Kasumi-1 (cell line): ENCODE measurements at places on chromosomes 11 and 22.

GRCh38 chr11:92098172-92098571, 126.4 kb upstream of the FAT3 start:
- no peak for DNase-seq

DNA sequence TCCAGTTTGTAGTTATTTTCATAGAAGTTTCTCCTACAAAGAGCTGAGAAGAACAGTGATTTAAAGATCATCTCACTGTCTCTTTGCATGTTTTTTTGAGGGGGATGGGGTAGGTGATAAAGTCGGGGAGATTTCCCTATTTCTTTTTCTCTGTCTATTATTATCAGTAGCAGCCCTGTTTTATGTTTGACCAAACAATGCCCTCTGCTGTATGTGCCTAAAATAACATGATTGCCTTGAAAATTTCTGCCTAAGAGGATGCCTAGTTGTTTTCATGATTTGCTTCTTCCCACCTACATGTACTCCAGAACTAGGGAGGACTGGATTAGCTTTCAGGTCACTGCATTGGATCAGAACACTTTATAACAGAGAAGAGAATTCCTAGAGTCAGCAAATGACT, 1330.2 kb downstream of the LRRC4C start:
- peak; percentile 62 for DNase-seq

DNA sequence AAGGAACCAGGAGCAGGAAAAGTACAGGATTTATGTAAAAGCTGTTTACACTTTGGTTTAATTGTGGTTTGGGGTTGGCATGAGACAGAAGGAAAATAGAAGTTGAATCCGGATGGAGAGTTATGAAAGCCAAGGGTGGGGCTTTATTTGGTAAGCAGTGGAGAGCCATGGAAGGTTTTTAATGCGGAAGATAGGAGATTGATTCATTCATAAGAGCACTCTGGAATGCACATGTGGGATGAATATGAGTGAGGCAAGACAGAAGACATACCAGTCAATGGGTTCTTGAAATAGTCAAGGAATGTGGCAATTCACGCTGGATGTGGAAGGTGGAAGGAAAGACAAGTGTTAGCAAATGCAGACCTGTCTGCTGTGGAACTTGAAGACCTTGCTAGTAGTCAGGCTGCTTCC, 9.3 kb upstream of the GLB1L3 start:
- no peak for DNase-seq

- no peak for DNase-seq
These were observed 111.7 kb downstream of the NECTIN1 start for GRCh38 chr11:119617340-119617713.

- no peak for DNase-seq
These were observed 372.6 kb upstream of the NARS2 start for GRCh38 chr11:78946945-78947902.

- peak; percentile 19 for DNase-seq
These were observed 568 bp downstream of the SCUBE1 start for GRCh38 chr22:43342347-43343261.

DNA sequence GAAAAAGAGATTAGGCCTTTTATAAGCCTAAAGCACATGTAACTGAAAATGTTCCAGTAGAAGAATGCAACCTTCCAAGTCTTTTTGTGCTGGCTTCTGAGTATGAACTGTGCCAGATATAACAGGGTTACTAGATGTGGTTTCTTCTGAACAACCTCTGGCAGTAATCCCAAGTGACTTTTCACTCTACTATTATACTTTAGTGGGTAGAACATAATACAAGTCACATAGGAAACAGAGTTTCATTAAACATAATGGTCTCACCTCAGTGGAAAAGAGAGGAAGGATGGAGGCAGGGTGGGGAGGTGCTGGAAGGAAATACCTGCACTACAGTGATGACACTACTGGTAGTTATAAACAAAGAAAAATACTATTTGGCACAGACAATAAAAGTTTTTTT, 81.3 kb downstream of the PHF21A start:
- DNase-seq = no peak

DNA sequence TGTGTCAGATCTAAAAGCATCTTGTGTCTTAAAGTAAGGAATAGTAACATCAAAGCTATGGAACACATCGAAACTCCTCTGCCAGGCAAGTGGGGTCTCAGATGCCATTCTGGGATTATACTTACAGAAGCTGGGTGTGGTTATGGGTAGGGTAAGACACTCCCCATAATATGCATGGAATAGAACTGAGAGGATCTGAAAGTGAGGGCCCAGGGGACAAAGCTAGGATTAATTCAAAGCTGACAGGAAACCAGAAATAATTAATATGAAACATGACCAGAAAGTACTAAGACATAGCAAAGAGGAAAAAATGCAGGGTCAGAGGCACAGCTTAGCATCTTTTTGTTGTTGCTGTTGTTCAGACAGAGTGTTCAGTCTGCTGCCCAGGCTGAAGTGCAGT, 40.2 kb upstream of the EED start:
- no peak for DNase-seq

DNA sequence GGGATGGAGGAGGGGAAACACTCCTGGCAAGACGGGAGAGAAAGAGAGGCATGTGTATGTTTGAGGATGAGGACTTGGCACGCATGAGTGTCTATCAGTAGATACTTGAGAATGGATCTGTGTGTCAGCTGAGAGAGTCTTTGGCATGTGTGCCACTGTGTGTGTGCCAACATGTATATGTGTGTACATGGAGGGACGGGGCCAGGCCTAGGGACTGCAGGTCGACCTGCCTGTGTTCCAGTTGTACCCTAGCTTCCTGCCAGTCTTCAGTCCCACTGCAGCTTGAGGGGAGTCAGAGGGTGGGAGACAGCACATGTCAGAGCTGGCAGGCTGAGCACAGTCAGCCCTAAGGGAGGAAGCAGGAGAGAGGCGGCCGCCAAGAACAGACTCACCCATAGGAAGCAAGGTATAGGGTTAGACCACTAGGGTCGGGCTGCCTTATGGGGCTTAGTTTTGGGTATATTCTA, 5.6 kb downstream of the CLCF1 start:
- DNase-seq = no peak

DNA sequence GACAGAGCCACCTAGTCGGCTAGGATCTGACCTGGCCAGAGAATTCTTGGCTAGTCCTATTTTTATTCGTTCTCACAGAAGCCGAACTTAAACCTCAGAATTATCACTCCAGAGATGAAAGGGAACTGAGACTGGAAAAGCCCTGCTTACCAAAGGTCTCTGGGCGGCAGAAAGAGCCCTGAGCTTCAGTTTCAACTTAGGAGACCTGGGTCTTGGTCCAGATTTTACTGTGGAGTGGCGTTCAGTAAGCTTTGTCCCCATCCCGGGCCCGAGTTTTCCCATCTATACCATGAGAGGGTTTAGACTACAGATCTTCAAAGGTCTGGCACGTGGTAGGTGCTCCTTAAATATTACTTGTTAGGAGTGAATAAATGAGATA, 516 bp downstream of the NEU3 start:
- DNase-seq = peak; percentile 29

DNA sequence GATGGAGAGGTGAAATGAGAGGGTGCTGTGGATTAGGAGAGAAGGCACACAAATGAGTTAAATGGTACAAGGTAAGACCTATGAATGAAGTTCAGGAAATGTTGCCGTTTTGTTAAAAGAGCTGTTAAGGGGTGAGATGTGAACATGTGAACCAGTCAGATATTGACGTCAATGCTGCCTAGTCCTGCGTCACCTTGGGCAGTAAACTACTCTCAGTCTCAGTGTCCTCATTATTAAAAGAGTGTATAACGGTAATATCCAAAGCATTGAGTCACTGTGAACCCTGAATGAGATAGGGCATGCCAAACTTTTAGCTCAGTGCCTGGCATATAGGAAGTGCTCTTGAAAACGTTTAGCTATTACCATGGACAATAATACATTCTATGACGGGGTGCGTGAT, 32.4 kb upstream of the SORL1-AS1 start:
- DNase-seq = no peak

- no peak for DNase-seq
These were observed 1.5 kb downstream of the RAB39A start for GRCh38 chr11:107929611-107930200.

DNA sequence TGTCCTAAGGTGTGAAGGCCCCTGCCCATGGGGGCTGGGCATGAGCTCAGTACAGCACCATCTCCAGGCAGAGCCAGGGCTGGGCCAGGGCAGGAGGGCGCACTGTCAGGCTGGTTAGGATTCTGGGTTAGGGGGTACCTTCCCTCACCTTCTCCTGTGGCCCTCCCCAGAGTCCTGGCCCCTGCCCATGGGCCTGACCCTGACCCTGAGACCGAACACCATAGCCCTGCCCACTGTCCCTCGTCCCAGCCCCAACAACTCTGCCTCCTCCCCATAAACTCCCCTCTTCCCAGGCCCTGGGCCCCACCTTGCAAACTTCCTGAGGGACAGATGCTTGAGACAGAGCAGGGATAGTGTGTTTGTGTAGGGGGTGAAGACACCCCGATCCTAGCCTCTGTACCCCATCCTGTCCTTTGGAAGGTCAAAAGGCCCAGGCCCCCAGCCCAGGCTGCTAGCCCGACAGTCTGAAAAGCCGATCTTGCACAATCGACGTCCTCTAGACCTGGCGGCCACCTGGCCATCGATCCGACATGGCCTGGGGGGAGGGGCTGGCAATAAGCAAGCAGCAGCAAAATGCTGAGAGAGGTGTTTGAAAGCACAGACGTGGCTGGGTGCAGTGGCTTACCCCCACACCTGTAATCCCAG, 2.7 kb upstream of the TMPRSS6 start:
- DNase-seq = no peak

DNA sequence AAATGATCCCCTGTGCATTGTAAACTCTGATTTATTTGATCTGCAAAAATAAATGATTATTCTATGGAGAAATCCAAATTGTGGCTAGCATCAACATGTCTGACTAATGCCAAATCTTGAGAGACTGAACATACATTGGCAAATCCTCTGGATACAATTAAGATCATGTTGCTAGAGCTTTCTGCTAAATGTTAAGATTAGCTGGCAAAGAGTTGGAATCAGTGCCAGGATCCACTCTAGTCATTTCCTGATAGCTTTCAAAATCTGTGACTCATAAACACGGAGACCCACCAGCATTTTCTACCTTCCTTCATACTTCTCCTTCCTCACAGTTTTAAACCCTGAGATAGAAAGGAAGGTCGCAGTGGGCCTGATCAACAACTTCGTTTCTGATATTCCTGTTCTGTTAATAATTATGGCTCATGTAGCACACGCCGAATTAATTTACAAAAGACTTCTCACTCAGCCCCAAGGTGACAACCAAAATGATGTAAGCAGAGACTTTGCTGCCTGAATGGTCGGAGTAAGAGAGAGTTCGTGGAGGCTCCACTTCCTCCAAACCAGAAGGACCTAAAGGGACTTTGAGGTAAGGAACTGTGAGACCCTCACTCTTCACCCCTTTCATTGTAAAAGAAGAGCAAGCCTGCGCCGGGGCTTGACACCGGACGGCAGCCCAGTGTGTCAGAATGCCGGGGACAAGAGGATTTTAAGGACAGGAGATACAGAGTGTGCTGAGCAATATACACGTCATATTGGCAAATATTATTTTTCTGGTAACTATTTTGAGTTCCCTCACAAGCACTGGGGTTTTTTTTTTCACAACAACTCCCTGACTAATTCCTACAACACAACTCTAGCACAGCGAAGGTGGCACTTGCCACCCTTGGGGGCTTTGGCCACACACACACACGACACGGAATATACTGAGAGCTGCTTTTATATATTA, 42.0 kb downstream of the SERPINH1 start:
- no peak for DNase-seq

GRCh38 chr11:108592591-108593213, 866 bp downstream of the EXPH5 start:
- DNase-seq = no peak

DNA sequence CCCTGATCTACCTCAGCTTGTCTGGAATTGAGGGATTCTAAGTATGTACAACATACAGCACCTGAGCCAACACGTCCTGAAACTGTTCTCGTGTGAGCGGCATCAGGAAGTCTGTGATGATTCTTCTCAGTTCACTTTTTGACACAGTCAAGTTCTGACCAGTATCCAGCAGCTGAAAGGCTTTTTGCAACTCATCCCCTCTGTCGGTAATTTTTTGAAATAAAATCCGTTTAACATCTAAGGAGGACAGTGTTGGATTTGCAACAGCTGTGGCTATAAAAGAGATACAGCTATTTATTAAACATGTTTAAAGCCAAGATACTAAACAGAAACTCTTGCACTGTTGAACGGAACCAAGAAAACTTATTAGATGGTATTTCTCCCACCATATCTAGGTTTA, 39.3 kb downstream of the EFCAB6 start:
- DNase-seq = no peak

DNA sequence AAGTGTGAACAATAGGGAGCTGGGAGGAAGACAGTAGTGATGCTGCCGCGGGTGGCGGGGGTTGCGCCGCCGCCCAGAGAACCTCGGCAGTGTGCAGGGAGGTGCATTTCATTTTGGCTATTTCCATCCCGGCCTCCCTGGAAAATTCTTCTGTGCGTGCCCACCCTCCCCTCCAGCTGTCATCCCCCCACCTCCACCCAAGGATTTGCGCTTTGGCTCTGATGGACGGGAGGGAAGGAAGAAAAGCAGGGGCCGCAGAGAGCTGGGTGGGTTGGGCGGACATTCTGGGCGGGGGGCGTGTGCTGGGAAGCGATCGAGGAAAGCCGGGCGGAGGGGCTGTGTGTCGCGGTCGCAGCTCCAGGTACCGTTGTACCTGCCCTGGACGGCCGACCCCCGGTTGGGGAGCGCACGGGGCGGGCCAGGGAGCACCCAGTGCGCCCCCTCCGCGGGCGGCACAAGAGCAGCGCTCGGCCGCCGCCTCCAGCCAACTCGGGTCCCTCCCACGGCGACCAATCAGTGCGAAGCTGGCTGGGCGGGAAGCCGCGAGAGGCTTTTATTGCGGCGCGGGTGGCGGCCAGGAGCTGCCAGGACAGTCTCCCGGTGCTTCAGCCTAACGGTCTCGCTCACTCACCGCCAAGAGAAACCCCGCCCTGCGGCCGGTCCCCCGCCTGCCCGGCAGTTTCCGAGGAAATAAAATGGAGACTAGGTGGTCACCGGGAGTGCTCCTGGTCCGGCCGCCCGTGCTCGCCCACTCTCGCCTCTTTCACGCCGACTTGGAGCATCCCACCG, 1.6 kb downstream of the NCAM1 start:
- DNase-seq = no peak

DNA sequence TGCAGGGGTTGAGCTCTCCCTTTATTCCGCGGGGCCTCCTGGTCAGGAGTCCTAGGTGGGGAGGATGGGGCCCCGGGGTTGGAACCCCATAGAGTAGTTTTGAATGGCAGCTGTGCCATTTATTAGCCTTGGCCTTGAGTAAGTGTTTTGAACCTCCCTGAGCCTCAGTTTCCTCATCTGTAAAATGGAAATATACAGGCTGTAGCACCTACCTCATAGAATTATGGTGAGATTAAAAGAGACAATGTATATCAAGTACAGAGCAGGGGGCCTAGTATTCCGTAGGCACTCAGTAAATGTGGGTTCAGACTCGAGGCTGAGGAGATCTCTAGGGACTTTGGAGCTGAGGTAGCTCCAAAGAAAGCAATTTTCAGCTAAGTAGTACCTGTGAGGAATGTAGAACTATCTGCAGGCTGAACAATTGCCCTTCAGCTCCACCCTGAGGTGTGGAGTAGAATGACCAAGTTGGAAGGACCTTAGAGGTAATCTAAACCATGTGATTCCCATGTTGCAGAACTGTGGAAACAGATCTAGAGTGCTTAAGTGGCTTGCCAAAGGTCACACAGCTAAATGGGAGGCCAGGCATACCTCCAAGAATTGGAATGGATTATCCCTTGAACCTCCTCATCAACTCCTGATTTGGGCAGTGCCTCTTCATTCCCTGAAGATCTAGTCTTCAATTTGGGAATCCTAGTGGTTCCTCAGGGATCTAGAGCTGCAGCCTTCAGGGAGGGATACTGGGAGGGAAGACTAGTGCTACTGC, 682 bp downstream of the PGAP2 start:
- DNase-seq = peak; percentile 74

- DNase-seq = no peak
These were observed 69.3 kb downstream of the SLC25A17 start for GRCh38 chr22:40749829-40750228.
